ENCODE measurements at places on chromosomes 11 and 22. TPM values are rescaled to one million over a fixed set of nuclear protein-coding genes. Genes with fewer than 3 reads are reported as not detected.

GRCh38 chr11:118081241-118081958, 4.5 kb downstream of the TMPRSS4 start:
- no peak for DNase-seq

- DNase-seq, result no peak
These were observed 46.9 kb downstream of the C22orf31 start for GRCh38 chr22:29014773-29015172.

- no peak for DNase-seq
These were observed 42.9 kb upstream of the SHISAL1 start for GRCh38 chr22:44355716-44356070.

- DNase-seq, result no peak
These were observed 16.7 kb downstream of the TRPC6 start for GRCh38 chr11:101567071-101567470.

DNA sequence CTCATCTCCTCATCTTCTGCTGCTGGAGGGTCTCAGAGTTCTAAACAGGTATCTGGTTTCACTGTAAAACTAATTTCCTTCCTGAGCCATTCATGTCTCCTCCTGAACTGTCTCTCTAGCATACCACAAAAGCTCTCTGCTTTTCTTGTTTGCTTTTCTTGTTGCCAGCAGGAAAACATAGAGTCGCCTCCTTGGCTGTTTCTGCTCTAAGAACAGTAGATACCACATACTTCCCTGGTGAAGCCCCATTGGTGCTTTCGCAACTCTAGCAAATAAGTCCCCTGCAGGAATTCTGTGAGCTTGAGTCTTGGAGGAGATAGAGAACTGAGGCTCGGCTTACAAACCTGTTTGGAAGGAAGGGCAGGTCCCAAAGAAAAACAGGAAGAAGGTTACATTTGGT, 7.0 kb downstream of the DIXDC1 start:
- no peak for DNase-seq

DNA sequence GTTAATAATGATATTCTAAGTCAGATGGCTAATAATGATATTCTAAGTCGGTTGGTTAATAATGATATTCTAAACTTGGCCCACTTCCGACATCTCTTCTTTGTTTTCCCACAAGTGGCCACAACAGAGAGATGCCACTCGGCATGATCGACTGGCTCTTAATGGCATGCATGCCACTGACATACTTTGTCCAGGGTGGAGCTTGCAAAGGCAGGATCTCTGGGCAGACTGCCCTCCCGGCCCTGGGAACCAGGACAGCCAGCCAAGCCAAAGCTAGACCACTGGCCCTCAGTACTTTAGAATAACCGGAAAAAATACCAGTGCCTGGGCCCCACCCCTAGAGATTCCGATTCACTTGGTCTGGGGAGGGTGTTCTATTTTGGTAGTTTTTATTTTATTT, 78.1 kb downstream of the KIAA1671 start:
- no peak for DNase-seq

GRCh38 chr11:118198370-118198769, 21.9 kb upstream of the SCN2B start:
- DNase-seq, result peak; percentile 90

- no peak for DNase-seq
These were observed 169.3 kb downstream of the CTTN start for GRCh38 chr11:70567680-70568034.

DNA sequence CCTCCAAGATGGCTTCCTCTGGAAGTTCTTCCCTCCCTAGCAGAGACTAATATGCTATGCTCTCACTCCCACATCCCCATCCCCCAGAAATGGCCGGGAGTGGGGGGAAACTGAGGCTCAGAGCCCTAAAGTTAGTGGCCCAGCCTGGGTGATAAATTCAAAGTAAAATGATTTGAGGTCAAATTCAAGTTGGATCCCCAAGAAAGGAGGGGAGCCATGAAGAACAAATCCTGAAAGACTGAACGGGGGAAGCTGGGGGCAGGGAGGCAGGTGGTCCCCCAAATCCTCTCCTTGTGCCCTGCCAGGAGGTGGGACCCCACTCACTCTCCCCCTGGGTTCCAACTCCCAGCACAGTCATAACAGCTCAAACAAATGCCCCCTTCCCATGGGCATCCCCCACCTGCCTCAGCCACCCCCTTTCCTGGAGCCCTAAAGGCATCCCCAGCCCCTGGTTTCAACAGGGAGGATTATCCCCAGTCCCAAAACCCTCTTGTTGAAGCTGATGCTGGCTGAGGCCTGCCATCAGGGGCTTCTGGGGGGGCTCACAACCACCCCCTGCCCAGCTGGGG, 1.1 kb downstream of the CBX6 start:
- no peak for DNase-seq

DNA sequence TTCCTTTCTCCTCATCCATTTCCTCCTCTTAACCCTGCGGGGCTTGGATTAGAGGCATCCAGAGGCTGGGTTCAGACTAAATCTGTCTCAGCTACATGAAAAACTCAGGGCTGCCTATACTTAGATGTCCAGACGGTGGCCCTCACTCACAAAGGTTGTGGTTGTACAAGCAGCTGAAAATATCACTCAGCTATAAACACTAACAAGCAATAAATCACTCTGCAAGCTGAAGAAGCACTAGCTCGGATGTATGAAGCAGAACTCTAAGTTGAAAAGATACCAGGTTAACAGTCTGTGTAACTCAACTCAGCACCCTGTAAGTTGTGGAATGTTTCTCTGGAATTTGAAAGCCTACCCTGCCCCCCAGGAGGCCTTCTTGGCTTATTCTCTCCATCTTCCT, 82.9 kb downstream of the EXT2 start:
- DNase-seq, result no peak

DNA sequence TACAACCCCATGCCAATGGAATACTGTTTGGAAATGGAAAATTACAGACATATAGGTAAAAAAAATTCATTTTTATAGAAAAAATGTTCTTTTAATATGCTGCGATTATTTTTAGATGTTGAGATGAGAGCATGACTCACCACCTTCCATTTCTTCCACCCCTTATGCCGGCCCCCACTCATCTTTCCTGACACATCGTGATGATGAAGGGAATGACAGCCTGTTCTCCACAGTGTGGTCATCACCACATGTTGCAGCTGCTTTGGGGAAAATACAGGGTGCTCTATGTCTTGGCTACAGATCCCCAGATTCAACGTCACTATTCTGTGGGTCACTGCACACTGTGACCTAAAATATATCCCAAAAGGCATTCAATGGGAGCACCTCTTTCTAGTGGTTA, 916.2 kb downstream of the METTL15 start:
- no peak for DNase-seq

GRCh38 chr11:58641803-58642581, 19.5 kb downstream of the CNTF start:
- DNase-seq, result no peak

GRCh38 chr22:46233231-46233630, 16.9 kb downstream of the CDPF1 start:
- DNase-seq, result no peak

GRCh38 chr11:121132211-121132976, 31.4 kb downstream of the TECTA start:
- no peak for DNase-seq

DNA sequence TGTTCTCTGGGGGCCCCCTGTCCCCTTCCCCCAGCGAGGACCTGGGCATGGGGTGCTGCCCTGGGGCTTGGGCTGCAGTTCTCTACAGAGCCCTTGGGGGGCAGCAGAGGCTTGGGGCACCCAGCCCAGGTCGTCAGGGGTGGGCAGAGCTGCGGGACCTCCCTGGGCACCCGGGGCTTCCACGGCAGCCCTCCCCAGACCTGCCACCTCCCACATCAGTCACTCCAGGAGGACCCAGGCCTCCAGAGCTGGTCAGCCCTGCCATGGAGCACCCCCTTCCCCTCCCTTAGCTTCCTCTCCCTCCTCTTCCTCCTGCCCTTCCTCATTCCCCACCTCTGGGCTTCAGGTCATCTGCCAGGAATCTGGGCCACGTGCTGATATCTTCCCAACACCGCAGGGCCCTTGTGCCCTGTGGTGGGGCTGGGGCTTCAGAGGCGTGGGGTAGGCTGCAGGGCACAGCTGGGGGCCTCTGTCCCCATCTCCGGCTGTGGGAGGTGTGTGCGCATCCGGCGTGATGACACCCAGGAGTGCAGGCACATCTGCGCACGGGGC, 5.8 kb downstream of the TSPAN4 start:
- peak; percentile 79 for DNase-seq

GRCh38 chr22:24429411-24430365, 2.3 kb downstream of the ADORA2A start:
- peak; percentile 69 for DNase-seq

The DEPDC7 gene
- 2.4 TPM for total RNA-seq

The CASP5 gene
- not detected for total RNA-seq

The RAB38 gene
- 6.3 TPM for total RNA-seq

The TMEM9B gene
- 19.9 TPM for total RNA-seq

The ELMOD1 gene
- not detected for total RNA-seq

The PPP1CA gene
- 211 TPM for total RNA-seq

The KRTAP5-10 gene
- total RNA-seq, result not detected

The GGTLC3 gene
- total RNA-seq, result not detected

The OR52E8 gene
- not detected for total RNA-seq
